ENCODE measurements at places on chromosomes 1 and 21.

GRCh38 chr1:43448955-43449707 lies 4.6 kb downstream of the HYI start:
- DNase-seq: peak; percentile 58

- no peak for DNase-seq
These were observed 113.1 kb downstream of the ATF6 start for GRCh38 chr1:161879261-161879660.

DNA sequence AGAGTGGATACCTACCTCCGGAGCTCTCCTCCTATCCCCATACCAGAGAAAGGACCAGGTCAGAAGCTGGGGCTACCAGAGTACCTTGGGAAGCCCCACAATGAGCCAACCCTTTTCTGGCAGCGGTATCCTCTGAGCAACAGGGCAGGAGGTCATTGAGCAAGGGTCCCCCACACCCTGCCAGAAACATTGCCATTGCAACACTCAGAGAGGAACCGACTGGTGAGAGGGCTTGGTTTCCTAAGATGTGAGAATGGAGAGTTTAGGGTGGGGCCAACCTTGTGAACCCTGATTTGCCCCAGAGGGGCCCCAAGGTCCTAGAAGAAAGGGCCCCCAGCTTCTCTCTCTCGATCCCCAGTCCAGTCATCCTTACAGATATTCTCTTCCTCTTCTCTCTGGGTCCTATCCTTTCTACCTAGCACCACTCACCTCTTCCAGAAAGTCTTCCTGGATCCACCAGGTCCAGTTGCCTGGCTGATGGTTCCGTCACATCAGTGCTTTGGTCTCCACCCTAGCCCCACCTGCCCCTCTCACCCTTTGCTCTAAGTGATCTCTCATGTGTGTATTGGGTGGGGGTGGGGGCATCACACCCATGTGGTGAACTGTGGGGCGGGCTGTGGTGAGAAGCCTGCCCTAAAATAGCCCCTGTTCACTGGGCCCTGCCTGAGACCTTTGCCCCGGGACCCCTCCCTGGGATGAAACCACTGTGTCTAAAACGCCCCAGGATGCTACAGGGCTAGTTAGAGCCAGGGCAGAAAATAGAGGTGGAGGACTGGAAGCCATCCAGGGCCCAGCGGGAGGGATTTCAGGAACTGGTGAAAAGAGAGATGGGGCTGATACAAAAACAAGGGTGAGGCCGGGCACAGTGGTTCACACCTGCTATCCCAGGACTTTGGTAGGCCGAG lies 8.7 kb downstream of the FGR start:
- no peak for DNase-seq

GRCh38 chr1:228074954-228075730 lies 7.4 kb upstream of the ARF1 start:
- no peak for DNase-seq

GRCh38 chr1:212531796-212532195 lies 76.8 kb upstream of the ATF3 start:
- DNase-seq: no peak

- peak; percentile 82 for DNase-seq
These were observed 789 bp upstream of the PTPN14 start for GRCh38 chr1:214552174-214552608.

DNA sequence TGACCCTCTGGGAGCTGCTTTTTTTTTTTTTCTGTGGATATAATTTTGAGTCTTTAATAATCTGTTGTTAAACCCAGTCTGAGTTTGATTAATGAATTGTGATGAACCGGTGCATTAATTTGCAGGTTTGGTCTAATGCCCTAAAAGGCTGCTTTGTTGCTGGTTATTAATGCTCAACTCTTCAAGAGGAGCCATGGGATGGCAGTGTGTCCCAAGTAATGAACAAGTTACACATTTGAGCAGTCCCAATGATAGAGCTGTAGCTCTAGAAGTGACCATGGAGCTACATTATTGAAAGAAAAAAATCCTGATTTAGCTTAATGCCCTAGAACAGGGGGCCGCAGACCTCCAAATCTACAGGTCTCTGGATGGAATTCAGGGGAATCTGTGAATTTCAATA lies 53.1 kb downstream of the RWDD3 start:
- no peak for DNase-seq

DNA sequence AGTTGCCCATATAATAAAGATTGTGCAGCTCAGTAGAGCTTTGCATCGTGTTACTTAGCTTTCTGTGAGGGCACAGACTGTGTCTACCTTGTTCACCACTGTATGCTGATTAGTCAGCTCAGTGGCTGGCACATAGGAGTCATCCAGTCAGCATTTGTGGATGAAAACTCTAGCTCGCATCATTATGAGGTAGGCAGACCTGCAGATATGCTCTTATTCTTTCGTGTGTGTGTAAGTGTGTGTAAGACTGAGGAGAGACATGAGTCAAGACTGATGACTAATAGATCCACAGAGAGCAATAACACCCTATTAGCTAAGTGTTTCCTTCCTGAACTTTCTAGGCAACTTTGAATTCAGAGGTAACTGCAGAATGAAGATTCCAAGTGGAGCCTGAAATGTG lies 17.1 kb downstream of the TTF2 start:
- no peak for DNase-seq

- peak; percentile 79 for DNase-seq
These were observed 153.4 kb downstream of the DHRS3 start for GRCh38 chr1:12464598-12465056.

DNA sequence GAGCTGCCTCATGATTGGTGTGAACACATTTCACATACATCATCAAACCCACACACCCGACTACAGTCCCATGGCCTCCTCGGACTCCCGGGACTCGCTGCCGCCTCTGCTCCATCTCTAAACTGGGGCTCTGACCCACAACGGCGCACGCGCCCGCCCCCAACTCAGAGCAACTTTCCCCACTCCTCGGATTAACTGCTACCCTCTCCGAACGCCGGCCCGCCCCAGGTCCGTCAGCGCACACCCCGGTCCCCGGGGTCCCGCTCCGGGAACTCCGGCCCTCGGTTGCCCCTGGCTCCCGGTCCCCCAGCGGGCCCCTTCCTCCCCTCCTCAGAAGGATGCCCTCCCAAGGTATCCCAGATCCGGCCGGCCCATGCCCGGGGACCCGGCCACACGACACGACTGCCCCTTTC lies 740 bp downstream of the DSTYK start:
- no peak for DNase-seq

GRCh38 chr1:75392278-75392677 lies 218.6 kb downstream of the SLC44A5 start:
- no peak for DNase-seq

GRCh38 chr1:18468570-18468969 lies 12.2 kb upstream of the KLHDC7A start:
- no peak for DNase-seq

- DNase-seq: no peak
These were observed 426.5 kb upstream of the BRINP3 start for GRCh38 chr1:190904091-190904695.

- no peak for DNase-seq
These were observed 86.7 kb upstream of the MARK1 start for GRCh38 chr1:220441211-220441610.

- peak; percentile 65 for DNase-seq
These were observed 859 bp upstream of the LRRC8B start for GRCh38 chr1:89523572-89524368.

GRCh38 chr1:54409156-54410142 lies 3.3 kb upstream of the SSBP3 start:
- no peak for DNase-seq

GRCh38 chr21:35563885-35564451 lies 496.4 kb downstream of the SETD4 start:
- peak; percentile 69 for DNase-seq

GRCh38 chr1:211469938-211470529 lies 21.9 kb downstream of the RD3 start:
- DNase-seq: peak; percentile 79

DNA sequence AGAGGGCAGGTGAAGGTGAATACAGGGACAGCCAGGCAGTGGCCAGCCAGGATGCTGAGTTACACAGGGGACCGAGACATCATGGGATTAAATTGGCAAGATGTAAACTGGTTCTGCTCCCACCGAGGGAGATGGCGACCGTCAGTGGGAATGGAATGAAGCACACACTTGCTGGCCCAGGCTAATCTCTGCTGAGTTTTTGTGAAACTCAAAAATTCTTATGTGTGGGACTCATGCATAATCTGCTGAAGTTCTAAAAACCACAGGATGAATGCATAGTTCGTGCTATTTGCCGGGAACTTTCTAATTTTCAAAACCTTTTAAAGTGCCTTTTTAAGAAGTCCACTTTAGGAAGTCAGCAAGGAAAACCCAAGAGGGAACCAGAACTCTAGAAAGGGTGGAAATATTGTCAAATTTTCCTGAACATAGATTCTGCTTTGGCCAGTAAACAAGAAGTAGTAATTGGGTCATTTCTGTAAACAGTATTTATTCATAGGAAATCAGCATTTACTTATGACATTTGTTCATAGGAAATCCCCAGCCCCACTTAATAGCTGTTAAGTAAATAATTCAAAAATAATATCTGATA lies 85.4 kb upstream of the ROR1 start:
- DNase-seq: no peak

DNA sequence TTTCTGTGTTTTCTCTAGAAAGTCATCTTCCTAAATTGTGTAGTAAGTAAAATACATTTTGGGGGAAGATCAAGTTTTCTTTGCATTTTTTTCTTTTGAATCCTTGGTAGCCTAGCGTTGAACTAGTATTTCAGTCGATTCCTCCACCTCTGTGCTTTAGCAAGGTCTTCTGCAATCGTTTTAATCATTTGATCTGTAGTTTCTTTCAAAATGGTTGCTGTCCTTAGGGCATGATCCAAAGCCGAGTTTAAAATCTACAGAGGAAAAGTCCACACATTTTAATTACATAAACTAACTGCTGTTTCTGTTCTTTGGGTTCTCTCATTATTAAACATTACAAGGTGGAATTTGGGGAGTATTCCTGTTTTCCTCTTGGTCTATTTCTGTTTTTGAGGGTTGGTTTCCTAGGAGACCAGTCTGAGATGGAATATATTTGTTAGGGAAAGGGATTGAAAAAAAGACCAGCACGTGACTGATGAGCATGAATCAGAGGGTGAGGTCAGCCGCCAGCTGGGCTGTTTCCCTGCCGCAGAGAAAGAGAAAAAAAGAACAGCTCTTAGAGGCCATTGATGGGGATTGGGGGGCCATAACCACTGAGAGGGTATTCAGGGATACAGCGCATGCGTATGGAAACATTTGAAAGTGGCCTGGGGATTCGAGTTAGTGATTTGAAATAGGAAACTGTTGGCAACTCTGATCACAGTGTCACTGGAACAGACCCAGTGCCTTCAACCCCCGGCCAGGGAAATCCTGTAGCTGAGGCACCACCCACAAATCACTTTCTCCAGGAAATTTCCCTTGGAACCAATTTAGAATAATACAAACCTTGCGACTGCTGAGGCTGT lies 40.6 kb downstream of the AKNAD1 start:
- DNase-seq: peak; percentile 92

DNA sequence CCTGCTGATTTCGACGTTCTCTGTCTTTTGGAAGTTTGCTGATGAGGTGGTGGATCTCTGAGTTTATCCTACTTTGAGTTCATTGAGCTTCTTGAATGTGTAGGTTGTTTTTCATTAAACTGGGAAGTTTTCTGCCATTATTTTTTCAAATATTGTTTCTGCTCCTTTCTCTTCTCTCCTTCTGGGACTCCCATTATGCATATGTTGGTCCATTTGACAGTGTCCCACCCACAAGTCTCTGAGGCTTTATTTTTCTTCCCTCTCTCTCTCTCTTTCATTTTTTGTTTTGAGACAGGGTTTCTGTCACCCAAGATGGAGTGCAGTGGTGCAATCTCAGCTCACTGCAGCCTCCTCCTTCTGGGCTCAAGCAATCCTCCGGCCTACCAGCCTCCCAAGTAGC lies 11.7 kb downstream of the TNFRSF18 start:
- no peak for DNase-seq

GRCh38 chr1:228043281-228043848 lies 36.6 kb downstream of the WNT3A start:
- peak; percentile 11 for DNase-seq

DNA sequence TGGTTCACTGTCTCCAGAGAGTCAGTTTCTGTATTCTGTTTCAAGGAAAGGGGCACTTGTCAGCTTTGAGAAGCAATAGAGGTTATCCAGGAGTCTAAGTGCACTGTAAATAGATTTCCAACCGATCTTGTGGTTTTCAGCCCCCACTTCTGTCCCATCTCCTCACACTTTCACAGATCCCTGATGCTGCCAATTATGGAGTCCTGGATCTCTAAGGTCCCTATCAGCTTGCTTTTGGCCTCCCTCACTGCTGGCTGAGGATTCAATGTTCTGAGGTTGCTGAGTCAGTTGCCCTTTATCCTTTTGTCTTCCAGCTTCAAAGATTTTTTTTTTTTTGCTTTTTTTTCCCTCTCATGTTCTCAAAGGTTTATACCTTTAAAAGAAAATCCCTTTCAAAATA lies 98.4 kb downstream of the DIRAS3 start:
- no peak for DNase-seq

DNA sequence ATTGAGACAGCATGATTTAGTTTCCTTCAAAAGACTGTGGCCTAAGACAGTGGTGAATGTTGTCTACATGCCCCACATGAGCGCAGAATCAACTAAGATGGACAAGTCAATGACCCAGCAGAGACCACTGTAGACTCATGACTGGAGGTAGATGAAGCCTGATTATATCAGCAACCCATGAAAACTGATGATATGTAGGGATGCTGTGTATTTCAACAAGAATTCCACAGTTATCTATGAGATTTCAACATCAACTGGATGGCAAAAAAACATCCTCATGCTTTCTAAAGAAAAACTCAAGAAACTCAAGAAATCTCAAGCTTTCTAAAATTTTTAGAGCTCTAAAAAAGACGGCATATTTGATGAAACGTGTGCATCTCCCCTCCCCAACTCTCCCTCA lies 413.9 kb upstream of the LYPLAL1 start:
- no peak for DNase-seq

DNA sequence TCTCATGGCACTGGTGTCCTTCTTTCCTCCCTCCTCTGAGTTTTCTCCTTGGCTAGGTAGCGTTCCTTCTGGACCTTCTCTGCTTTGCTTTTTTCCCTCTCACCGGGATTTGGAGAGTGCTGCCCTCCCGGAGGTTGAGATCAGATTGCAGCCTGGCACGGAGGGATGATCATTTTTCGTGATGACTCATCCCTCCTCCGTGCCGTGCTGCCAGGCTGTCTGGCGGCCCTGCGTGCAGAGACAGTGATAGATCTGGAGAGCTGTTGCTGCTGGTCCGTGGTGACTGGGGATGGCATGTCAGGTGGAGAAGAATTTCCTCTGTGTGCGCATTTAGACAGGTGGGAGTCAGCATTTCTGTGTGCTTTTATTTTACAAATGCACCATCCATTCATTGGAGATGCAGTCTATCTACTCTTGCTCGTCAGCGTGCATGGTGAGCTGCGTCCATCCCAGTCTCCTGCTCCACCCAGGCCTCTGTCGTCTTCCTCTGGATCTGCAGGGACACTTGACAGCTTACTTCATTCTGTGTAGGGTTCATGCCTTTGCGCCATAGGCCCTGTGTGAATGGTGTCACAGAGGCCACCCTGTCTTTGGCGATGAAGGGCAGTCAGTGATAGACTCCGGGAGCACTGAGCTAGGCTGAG lies 104.4 kb downstream of the PCBP3 start:
- no peak for DNase-seq

GRCh38 chr1:234840253-234840652 lies 230.3 kb upstream of the IRF2BP2 start:
- DNase-seq: no peak

GRCh38 chr1:110135246-110135645 lies 15.0 kb upstream of the SLC6A17 start:
- no peak for DNase-seq

GRCh38 chr1:118479351-118479750 lies 294.3 kb upstream of the SPAG17 start:
- DNase-seq: no peak
